ENCODE measurements at places on chromosomes 1 and 21.

DNA sequence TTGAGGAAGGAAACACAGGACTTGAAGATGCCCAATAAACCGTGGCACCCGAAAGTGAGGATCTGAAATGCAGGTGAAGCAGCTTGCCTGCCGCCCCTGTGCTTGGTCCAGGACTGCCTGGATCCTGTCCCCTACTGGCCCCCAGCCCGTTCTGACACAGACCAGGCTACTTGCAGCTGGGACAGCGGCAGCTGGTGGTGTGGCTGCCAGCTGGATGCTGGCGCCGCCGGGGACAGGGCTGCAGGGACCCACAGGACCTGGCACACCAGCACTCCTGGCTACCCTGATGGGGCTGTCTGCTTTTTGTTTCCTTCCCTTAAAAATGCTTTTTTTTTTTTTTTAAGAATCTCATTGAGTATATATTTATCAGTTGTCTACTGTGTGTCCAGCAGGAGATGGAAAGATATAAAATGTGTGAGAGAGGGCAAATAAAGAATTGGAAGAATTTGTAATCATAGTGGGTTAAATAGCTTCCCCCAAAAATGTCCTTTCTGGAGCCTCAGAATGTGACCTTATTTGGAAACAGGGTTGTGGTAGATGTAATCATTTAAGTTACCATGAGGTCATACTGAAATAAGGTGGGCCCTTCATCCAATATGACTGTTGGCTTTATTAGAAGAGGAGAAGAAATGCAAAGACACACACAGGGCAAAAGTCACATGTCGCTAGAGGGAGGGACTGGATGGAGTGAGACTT is 165.6 kb downstream of the DSCAM start:
- peaks cover 44% of the 10 kb centered on the region for H3K4me1 ChIP-seq
- H3K27me3 ChIP-seq = peaks cover 11% of the 10 kb centered on the region
- no peak for DNase-seq
- H3K36me3 ChIP-seq = no peaks in the 10 kb centered on the region
- H3K4me3 ChIP-seq = no peak overlapping the region

DNA sequence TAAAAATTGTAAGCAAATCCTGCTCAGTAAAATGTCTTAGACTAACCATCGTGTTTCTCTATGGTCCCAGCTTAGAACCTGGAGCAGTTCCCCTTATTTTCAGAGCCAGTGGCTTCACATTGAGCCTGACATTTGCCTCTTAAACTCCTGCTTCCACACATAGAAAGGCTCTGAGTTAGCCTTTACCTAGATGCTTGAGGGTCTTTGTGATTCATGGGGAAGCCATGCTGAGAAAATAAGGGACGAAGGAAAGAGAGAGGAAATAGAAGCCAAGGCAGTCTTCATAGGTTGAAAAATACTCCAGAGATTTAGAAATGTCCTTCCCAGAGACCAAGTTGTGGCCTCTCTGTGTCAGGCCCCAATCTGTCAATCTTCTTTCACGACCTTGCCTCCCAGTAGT is 16.1 kb upstream of the RBBP5 start:
- DNase-seq = no peak
- no peak overlapping the region for H3K27ac ChIP-seq
- no peaks in the 10 kb centered on the region for H3K4me1 ChIP-seq
- H3K36me3 ChIP-seq = peaks cover 9% of the 10 kb centered on the region
- H3K4me3 ChIP-seq = no peak overlapping the region

DNA sequence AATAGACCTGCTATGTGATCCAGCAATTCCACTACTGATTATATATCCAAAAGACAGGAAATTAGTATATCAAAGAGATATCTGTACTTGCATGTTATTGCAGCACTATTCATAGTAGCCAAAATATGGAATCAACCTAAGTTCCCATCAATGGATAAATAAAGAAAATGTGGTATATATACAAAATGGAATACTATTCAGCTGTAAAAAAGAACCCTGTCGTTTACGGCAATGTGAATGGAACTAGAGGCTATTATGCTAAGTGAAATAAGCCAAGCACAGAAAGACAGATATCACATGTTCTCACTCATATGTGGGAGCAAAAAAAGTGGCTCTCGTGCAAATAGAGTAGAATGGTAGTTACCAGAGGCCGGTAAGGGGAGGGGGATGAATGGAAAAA is 9.2 kb downstream of the DNAH14 start:
- H3K27ac ChIP-seq = no peak overlapping the region
- no peak for DNase-seq
- peaks cover 64% of the 10 kb centered on the region for H3K36me3 ChIP-seq
- no peaks in the 10 kb centered on the region for H3K27me3 ChIP-seq
- H3K4me3 ChIP-seq = no peak overlapping the region
- H3K4me1 ChIP-seq = no peaks in the 10 kb centered on the region

DNA sequence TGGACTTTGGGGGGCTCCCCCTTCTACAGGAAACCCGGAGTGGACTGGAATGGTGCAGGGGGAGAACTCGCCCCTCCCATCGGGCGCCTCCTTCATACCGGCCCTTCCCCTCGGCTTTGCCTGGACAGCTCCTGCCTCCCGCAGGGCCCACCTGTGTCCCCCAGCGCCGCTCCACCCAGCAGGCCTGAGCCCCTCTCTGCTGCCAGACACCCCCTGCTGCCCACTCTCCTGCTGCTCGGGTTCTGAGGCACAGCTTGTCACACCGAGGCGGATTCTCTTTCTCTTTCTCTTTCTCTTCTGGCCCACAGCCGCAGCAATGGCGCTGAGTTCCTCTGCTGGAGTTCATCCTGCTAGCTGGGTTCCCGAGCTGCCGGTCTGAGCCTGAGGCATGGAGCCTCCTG is at the start of gene TNFRSF14:
TNFRSF14 (plus strand) TSS at position 95 of the 401 bp plus-strand sequence; CDS start at position 389, 294 bp downstream.
- peaks cover 10% of the 10 kb centered on the region for H3K27me3 ChIP-seq
- H3K27ac ChIP-seq = no peak within 1 kb of the TSS
- H3K36me3 ChIP-seq = no peaks in the 10 kb centered on the region
- peaks cover 24% of the 10 kb centered on the region for H3K4me1 ChIP-seq

- no peaks in the 10 kb centered on the region for H3K4me1 ChIP-seq
- H3K27me3 ChIP-seq = no peaks in the 10 kb centered on the region
- no peak overlapping the region for H3K27ac ChIP-seq
Observed at GRCh38 chr1:184865831-184866230, 108.5 kb downstream of the NIBAN1 start.

- H3K27me3 ChIP-seq = no peaks in the 10 kb centered on the region
- no peak for DNase-seq
- no peak overlapping the region for H3K4me3 ChIP-seq
- H3K36me3 ChIP-seq = no peaks in the 10 kb centered on the region
- H3K4me1 ChIP-seq = peaks cover 13% of the 10 kb centered on the region
Observed at GRCh38 chr1:30916296-30916695, 7.7 kb upstream of the SDC3 start.

GRCh38 chr21:26470351-26471098 is 102.6 kb downstream of the CYYR1 start:
- peak overlapping the region; percentile 20 for H3K27ac ChIP-seq
- no peak for DNase-seq
- no peaks in the 10 kb centered on the region for H3K4me1 ChIP-seq

- no peak overlapping the region for H3K27ac ChIP-seq
- H3K4me3 ChIP-seq = no peak overlapping the region
- H3K36me3 ChIP-seq = peaks cover 5% of the 10 kb centered on the region
- peaks cover 47% of the 10 kb centered on the region for H3K4me1 ChIP-seq
- H3K27me3 ChIP-seq = peaks cover 3% of the 10 kb centered on the region
Observed at GRCh38 chr1:17606826-17607440, 67.4 kb downstream of the ARHGEF10L start.

DNA sequence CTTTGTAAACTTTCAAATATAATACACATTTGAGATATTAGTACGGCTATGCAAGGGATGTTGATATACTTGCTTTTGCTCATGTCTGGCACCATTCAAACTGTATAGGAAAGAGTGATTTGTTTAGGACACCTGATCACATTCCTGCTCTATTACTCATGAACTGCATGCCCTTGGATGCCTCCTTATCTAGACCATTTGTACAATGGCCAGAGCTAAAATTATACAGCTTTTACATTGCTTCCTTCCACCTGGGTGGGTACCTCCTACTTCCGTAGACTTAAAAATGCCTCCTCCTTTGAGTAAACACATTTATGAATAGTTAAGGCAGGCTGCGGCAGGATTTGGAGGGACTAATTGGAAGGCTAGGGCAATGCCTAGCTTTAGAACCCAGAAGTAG is 85.4 kb upstream of the PBX1 start:
- no peak for DNase-seq
- H3K4me1 ChIP-seq = no peaks in the 10 kb centered on the region
- no peaks in the 10 kb centered on the region for H3K36me3 ChIP-seq
- H3K4me3 ChIP-seq = no peak overlapping the region
- H3K27me3 ChIP-seq = peaks cover 4% of the 10 kb centered on the region

DNA sequence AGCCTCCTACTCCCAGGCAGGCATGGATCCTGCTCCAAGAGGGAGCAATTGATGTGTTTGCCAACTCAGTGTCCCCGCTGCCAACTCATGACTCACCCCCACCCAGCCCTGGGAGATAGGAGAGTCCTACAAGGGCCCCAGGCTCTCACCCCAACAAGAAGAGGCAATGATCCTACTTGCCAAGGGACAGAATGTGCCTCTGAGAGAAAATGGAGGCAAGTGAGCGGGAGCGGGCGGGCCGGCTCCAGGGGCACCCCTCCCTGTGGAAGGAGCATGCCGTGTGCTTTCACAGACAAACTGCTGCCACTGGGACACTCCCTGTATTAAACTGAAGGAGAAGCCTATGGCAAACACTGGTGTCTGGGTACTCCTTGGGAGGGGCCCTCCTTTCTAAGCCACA is 16.7 kb downstream of the PKP1 start:
- peaks cover 12% of the 10 kb centered on the region for H3K4me1 ChIP-seq
- H3K27ac ChIP-seq = no peak overlapping the region
- no peak overlapping the region for H3K4me3 ChIP-seq
- DNase-seq = no peak

- peaks cover 2% of the 10 kb centered on the region for H3K27me3 ChIP-seq
- H3K27ac ChIP-seq = no peak overlapping the region
- no peaks in the 10 kb centered on the region for H3K4me1 ChIP-seq
- DNase-seq = no peak
- H3K4me3 ChIP-seq = no peak overlapping the region
- no peaks in the 10 kb centered on the region for H3K36me3 ChIP-seq
Observed at GRCh38 chr1:178241057-178241456, 147.2 kb downstream of the RASAL2 start.

GRCh38 chr1:110320168-110320518 is 19.0 kb upstream of the RBM15 start:
- H3K36me3 ChIP-seq = no peaks in the 10 kb centered on the region
- H3K27me3 ChIP-seq = peaks cover 34% of the 10 kb centered on the region
- no peak for DNase-seq
- no peak overlapping the region for H3K4me3 ChIP-seq
- no peak overlapping the region for H3K27ac ChIP-seq
- no peaks in the 10 kb centered on the region for H3K4me1 ChIP-seq

DNA sequence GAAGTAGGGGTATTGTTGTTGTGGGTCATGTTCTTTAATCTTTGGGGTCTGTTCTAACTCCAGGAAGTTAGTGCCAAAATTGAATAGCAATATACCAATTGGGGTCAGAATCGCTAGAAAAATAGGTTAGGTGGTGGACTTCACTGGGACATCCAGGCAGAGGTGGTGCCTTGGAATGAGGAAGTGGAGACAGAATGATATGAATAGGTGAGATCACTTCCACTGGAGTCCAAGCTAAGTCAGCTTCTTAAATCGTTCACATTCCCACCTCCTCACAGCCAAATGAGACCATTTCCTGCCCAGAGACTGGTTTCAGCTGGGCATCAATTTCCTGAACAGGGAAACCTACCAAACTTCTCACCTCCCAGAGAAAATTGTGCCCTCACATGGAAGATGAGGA is 137.8 kb upstream of the RAB4A start:
- H3K27ac ChIP-seq = no peak overlapping the region
- H3K36me3 ChIP-seq = peaks cover 16% of the 10 kb centered on the region
- no peak for DNase-seq
- H3K27me3 ChIP-seq = peaks cover 8% of the 10 kb centered on the region

GRCh38 chr1:226133504-226134123 is 52.9 kb downstream of the ACBD3 start:
- peaks cover 37% of the 10 kb centered on the region for H3K4me1 ChIP-seq
- H3K36me3 ChIP-seq = no peaks in the 10 kb centered on the region
- no peak overlapping the region for H3K4me3 ChIP-seq
- peaks cover 17% of the 10 kb centered on the region for H3K27me3 ChIP-seq

- H3K4me3 ChIP-seq = no peak overlapping the region
- DNase-seq = no peak
- H3K27ac ChIP-seq = no peak overlapping the region
- H3K4me1 ChIP-seq = no peaks in the 10 kb centered on the region
- H3K36me3 ChIP-seq = no peaks in the 10 kb centered on the region
Observed at GRCh38 chr1:190176776-190177175, 300.9 kb downstream of the BRINP3 start.

GRCh38 chr1:54973205-54973921 is 7.1 kb upstream of the TMEM61 start:
- no peaks in the 10 kb centered on the region for H3K36me3 ChIP-seq
- peak; percentile 48 for DNase-seq
- no peak overlapping the region for H3K27ac ChIP-seq
- H3K4me1 ChIP-seq = peaks cover 40% of the 10 kb centered on the region
- H3K4me3 ChIP-seq = no peak overlapping the region

DNA sequence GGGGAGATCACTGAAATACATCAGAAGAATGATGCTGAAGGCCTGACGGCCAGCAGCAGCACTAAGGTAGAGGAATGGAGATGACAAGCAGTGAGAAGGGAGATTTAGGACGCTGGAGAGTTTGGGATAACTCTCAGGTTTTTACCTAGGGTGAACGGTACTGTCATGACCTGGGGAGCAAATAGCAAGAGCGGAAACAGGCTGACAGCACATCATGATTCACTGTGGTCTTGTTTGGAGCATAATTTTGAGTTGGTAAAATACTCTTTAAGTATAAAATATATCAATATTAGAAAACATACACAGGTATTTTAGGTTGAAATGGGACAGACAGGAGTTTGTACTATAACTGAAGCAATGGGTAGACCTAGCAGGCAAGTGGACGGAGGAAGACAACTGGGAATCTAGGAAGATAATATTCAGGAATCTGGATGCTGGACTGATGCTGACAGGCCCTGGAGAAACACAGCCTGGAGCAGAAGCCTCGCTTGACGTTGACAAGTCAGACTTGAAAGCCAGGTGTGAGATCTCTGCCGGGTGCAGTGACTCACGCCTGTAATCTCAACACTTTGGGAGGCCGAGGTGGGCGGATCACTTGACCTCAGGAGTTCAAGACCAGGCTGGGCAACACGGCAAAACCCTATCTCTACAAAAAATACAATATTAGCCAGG is 33.3 kb downstream of the ALG14 start:
- no peak overlapping the region for H3K27ac ChIP-seq
- no peaks in the 10 kb centered on the region for H3K4me1 ChIP-seq
- H3K27me3 ChIP-seq = no peaks in the 10 kb centered on the region
- no peak overlapping the region for H3K4me3 ChIP-seq
- no peak for DNase-seq
- H3K36me3 ChIP-seq = no peaks in the 10 kb centered on the region

- DNase-seq = no peak
- H3K4me3 ChIP-seq = no peak overlapping the region
- H3K27me3 ChIP-seq = peaks cover 3% of the 10 kb centered on the region
- H3K27ac ChIP-seq = no peak overlapping the region
- peaks cover 73% of the 10 kb centered on the region for H3K36me3 ChIP-seq
Observed at GRCh38 chr1:7967196-7967595, 5.7 kb downstream of the PARK7 start.

All from nephron progenitor cell (in vitro differentiated cells).